ENCODE measurements at places on chromosomes 4 and X.

DNA sequence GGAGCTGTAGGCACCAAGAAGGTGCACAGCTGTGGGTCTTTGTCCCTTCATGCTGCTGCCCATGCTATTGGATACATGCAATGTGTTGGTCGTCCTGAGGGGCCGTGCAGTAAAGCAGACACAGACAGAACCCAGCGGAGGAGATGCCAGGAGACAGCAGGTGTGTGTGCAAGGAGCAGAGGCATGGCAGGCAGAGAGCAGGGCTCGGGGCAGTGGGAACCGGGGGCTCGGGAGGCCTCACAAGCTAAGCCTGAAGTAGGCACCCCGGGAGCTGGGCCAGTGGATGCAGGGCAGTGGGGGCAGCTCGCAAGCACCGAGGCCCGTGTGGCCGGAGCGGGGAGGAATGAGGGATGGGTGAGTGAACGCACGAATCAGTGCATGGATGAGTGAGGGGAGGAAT is 13.2 kb downstream of the HTRA3 start:
- DNase-seq: no peak

DNA sequence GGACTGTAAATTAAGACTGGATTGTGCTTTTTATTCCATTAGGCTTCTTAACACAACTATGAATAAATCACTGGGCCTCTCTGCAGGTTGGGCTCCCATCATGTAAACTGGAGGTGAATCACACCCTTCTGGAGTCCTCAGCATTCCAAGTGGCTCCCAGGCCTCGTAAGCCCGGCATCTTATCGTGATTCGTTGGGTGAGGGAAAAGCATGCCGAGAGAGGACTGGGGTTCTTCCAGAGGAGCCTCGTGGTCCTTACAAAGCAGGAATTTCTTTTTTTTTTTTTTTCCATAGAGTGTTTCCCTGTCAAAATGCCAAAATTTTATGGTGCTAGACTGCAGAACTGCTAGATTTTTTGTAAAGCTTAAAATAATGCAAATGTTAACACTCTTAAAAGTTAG is 20.0 kb downstream of the CLDN22 start:
- DNase-seq: no peak

GRCh38 chr4:139501927-139502899 is 48.3 kb downstream of the RAB33B start:
- DNase-seq: no peak

DNA sequence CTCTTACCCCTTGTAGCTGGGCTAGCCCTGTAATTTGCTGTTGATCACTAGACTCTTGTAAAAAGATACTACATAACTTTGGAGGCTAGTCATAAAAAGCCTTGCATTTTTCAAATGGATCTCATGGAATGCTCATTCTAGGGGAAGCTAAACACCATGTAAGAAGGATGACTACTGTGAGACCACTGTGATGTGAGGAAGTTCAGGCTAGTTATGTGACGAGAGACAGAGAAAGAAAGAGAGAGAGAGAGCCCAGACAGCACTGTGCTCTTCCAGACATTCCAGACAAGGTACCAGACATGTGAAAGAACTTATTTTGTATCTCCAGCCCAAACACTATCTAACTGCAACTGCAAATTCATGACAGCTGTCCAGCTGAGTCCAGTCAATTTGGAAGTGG is 404.6 kb upstream of the PITX2 start:
- DNase-seq: no peak

DNA sequence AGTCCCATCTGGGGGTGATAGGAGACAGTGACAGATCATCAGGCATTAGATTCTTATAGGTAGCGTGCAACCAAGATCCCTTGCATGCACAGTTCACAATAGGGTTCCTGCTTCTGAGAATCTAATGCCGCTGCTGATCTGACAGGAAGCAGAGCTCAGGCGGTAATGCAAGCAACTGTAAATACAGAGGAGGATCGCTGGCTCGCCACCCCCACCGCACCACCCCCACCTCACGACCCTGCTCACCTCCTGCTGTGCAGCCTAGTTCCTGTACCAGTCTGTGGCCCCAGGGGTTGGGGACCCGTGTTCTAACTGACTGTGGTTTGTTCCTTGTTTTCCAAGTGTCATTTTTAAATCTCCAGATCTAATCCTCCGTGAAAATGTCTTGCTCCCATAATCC is 89.0 kb upstream of the MAPK10 start:
- no peak for DNase-seq

- DNase-seq: no peak
Observed at GRCh38 chr4:103098341-103098740, 1.3 kb downstream of the BDH2 start.

DNA sequence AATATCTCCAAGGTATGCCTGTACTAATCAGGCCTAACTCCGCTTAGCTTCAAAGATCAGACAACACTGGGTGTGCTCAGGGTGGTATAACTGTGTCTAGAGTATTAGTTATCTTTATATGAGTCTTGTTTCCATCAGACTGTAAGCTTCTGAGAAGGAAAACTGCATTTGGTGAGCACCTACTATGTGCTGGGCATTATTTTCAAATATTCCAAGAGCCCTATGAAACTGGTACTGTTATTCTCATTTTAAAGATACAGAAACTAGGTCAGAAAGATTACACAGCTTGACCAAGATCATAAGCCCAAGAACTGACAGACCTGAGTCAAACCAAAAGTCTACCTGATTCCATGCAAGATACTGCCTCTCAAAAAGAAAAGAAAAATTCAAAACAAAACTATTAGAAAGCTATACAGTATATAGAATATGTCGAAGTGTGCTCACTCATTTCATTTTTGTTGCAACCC is 44.4 kb downstream of the LRBA start:
- DNase-seq: peak; percentile 82

DNA sequence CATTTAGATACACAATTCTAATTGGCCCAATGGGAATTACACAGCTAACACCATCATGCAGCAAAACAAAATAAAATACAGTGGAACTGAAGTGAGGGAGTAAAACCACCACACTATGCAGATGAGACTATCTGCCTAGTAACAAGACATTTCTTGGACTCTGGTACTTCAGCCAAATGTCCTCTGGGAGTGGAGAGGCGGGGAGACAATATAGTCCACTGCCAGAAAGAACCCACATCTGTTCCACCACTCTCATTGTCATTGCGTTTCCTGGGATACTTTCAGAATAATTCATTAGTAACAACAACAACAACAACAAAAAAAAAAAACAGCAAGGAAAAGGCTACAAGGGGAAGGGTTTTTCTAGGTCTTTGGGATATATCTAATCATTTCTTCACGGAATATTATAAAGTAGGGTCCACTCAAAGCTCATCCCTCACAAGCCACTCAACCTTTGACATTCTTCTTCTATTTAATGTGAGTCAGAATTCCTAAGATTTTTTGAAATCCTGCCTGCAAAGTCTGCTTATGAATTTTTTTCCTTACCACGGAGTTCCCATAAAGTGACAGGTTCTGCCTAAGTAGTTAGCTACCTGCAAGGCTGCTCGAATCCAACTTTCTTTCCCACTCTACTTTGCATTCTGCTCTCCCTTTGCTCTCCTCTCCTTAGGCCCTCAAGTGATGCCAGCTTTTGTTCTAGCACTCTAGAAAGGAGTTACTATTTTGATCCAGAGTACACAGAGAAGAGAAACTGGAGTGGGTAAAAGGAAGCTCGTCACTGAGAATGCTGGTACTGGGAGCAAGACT is 254.6 kb downstream of the CHIC1 start:
- no peak for DNase-seq

GRCh38 chrX:87338510-87338909 is 179.1 kb upstream of the KLHL4 start:
- DNase-seq: no peak

- no peak for DNase-seq
Observed at GRCh38 chrX:10135561-10136399, 21.0 kb upstream of the CLCN4 start.

- DNase-seq: no peak
Observed at GRCh38 chr4:185825737-185826136, 13.7 kb upstream of the SORBS2 start.

- DNase-seq: no peak
Observed at GRCh38 chr4:548976-549375, 27.1 kb downstream of the TMEM271 start.

DNA sequence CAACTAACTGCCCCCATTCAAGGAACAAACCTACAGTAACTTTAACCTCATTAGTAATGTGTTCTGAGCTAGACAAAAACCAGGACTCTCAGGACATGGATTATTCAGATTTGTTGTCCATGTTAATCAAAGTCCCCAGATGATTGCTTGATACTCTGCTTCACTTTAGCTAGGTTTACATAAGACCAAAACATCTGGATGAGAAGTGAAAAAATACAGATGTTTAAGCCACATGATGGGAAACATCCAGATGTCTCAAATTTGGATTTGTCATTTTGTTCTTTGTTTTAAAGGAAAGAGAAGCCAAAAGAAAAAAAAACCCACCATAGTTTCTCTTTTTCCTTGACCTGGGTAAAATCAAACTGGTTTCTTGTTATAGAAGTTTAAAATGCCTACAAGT is 48.5 kb upstream of the NRK start:
- DNase-seq: no peak

DNA sequence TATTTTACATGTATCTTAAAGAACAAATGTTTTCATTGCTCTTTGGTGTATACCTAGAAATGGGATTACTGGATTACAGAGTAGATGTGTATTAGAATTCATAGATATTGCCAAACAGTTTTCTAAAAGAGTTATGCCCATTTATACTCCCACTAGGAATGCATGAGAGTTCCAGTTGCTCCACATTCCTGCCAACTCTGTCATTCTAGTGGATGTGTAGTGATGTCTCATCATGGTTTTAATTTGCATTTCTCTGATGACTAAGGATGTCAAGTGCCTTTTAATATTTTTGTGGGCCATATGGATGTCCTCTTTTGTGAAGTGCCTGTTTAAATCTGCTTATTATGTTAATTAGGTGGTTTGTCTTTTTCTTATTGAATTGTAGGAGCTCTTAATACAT is 65.6 kb upstream of the BMP2K start:
- no peak for DNase-seq

- no peak for DNase-seq
Observed at GRCh38 chr4:42018451-42018850, 28.1 kb downstream of the SLC30A9 start.

GRCh38 chr4:121794505-121795188 is 6.5 kb upstream of the EXOSC9 start:
- no peak for DNase-seq

- DNase-seq: no peak
Observed at GRCh38 chrX:137353404-137353803, 212.5 kb upstream of the ZIC3 start.

DNA sequence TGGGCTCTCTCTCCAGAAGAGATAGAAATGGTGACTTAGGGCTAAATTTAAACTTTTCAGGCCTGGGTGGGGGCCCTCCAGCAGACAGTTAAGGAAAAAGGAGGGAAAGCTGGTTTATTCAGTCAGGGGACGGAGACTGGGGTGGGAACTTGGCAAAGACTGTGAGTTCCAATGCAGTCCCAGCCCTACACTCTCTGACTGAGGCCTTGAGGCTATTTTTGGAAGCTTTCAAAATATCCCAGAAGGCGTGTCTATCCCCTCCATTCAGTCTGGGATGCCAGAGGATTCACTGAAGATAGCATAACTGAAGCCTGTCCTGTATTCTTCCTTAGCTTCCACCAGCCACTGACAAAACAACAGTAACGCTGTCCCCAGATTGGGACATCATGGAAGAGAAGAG is 32.1 kb upstream of the MSN start:
- DNase-seq: no peak

DNA sequence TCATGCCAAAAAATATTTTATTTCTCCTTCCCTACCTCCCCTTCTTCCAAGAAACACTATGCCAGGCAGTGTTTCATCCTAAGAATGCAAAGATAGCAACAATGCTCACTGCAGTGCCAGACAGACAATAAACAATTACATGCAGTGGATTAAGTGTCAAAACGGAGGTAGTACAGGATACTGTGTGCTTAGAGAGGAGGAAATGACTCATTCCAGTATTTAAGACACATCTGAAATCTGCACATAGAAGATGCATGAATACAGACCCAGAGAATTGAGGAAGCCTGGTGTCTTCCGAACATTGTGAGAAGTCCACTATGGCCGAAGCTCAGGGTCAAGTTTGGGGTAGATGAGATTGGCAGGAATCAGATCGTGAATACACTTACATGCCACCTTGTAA is 326.4 kb downstream of the PPP3CA start:
- DNase-seq: peak; percentile 75

DNA sequence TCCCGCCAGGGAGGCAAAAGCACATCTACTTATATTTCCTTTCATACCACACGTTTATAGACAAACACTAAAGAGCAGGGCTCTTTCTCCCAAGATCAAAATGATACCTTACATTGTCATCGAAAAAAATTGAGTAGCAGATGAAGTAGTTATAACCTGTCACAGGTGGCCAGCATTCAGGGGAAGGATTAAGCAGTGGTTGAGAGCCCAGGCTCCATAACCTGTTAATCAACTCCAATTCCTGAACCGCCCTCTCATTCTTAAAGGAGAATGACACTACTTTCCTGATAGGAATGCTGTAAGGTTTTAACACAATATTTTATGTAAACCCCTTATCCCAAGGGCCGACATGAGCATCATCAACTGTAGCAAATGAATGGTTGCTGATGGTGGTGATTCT is 268.9 kb upstream of the KCNIP4 start:
- DNase-seq: no peak

DNA sequence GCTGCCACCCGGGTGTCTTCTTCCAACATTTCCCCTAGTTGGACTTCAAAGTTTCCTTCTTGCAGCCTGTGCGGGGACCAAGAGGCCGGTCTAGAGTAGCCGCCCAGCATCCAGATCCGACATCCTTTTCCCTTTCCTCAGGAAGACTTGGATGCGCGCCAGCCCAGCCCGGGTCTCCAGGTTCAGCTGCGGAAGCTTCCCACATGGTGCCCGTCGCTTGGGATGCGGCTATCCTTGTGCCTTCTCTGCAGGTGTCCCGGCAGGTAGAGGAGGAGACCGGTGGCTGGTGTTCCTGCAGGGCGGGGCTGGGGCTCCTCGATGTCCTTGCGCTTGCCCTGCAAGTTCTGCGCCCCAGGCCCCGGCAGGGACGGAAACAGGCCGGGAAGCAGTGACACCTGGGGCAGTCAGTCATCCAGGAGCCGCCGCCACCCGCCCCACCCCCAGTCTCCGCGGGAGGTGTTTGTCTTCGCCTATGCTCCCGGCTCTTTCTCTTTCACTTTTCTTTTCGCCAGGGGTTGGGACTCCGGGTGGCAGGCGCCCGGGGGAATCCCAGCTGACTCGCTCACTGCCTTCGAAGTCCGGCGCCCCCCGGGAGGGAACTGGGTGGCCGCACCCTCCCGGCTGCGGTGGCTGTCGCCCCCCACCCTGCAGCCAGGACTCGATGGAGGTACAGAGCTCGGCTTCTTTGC is at the start of gene IL15:
IL15 (plus strand) TSS at position 502 of the 689 bp plus-strand sequence. CDS start 82,882 bp downstream, outside the sequence.
- peak; percentile 74 for DNase-seq

DNA sequence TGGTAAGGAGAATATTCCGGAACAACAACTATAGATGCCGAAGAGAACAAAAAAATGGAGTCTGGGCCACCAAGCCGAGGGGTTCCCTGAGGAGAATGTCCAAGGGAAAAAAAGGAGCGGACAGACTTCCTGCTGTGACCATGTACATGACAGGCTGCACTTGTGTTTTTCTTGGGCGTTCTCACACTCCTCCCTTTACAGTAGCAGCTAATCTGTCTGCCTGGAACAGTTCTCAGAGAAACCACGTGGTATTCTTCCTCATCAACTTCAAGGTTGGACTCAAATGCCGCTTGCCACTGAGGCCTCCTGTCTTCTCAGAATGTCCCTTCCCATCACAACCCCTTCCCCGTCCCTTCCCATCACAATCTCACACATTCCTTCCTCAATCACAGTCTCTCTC is 30.8 kb upstream of the MTNR1A start:
- no peak for DNase-seq

- no peak for DNase-seq
Observed at GRCh38 chrX:24341795-24342194, 18.6 kb upstream of the SUPT20HL1 start.

- DNase-seq: no peak
Observed at GRCh38 chr4:74930162-74930561, 2.8 kb upstream of the PARM1 start.

Data from activated CD4-positive, alpha-beta T cell treated with anti-CD3 and anti-CD28 coated beads, Interleukin-2, Interleukin-4, amounts not matched to agents 100 ng/mL and 50 ng/mL, durations not matched to agents 16 hours and 8 hours (primary cell).